Eye (tissue), 1 donor: ENCODE measurements at places on chromosomes 4 and X.
A peak's percentile ranks its signal among the peaks of the same experiment; 100 is the strongest.

- DNase-seq, result no peak
Observed at GRCh38 chr4:125266901-125267604, 47.7 kb upstream of the FAT4 start.

- no peak for DNase-seq
Observed at GRCh38 chrX:119249891-119250290, 13.8 kb downstream of the PGRMC1 start.

GRCh38 chrX:129614481-129615255, 40.1 kb downstream of the APLN start:
- DNase-seq, result no peak

- DNase-seq, result peak; percentile 93
Observed at GRCh38 chr4:186297013-186297645, 31.1 kb downstream of the F11 start.
